ENCODE measurements at places on chromosomes 12 and 14.

GRCh38 chr12:41302979-41303403 is 114.9 kb downstream of the PDZRN4 start:
- DNase-seq = no peak

GRCh38 chr14:20998674-20999366 is at the start of gene SLC39A2:
TSS of gene SLC39A2 (plus strand) at chr14:20999293. CDS start at chr14:20999447, 154 bp downstream.
- DNase-seq = peak; percentile 70

DNA sequence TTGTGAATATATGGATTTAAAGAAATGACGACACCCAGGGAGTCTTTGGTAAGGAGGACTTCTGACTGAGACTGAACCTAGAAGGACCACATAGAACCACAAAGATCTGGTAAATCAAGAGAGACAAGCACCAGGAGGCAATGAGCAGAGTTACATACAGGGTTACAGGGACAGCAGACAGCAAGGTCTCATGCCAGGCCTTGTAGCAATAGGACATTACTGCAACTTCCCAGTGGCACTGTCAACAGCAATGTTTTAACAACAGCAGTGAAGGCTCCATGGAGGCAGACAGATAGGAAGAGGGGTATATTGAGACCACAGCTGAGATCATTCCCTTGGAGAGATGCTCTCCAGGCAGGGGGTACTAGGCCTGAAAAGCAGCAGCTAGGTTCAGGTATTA is 18.5 kb downstream of the CPNE8 start:
- DNase-seq = no peak

GRCh38 chr14:90137807-90138206 is 76.0 kb downstream of the KCNK13 start:
- DNase-seq = peak; percentile 54

DNA sequence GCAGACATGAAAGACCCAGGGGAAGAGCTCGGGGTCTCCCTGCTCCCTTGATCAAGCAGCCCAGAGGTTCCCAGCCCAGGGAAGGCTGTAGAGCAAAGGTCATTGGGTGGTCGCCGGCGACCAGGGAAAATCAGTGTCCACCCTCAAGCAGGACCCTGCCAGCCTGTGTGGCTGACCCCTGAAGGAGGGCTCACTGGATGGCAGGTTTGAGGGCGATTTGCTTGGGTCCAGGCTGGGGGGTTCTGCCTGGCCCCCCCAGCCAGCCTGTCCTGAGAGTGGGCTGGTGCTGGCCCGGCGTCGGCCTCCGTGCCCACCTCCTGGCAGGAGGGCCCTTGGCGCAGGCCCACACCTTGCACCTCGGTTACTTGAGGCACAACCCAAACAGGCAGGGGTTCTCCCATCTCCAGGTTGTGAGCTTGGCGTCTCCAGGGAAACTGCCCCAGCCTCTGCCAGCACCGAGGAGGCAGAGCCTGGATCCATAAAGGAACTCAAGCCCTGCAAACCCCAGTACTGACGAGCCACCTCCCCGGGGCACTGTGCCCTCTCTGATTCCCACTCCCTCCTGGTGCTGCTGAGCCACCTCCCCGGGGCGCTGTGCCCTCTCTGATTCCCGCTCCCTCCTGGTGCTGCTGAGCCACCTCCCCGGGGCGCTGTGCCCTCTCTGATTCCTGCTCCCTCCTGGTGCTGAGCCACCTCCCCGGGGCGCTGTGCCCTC is 329.0 kb upstream of the SFSWAP start:
- DNase-seq = no peak

DNA sequence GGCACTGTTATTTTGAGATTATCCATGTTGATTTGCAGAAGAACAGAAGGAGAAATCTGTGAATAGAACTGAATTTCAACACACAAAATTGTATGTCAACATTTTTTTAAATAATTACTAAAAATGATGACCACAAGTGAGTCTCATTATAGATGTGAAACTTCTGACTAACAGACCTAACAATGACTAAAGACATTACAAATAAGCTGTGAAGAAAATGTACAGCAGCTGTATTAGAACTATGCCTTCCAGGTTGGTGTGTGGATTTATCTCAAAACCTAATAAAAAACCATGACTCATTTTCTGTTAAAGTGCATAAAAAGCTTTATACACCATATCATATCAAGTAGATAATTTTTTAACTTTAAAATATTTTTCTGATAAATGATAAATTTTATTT is 22.5 kb upstream of the FOXG1 start:
- DNase-seq = no peak

DNA sequence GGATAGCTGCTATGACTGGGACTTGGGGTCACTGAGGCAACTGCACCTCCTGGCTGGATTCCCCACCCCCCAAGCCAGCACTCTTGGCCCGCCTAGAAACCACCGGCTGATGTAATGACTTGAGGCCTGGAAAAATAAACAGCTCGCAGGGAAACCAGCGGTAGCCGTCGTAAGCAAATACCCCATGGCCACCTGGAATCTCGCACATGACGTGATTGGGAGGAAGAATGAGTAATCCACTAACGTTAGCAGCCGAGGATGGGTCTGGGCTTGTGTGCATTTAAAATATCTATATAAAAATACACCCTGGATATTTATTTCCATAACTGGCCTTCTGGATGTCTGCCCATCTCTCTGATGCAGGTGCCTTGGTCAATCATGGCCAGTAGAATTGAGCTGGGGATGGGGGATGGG is 120.1 kb downstream of the SMOC1 start:
- DNase-seq = peak; percentile 29

GRCh38 chr14:82047777-82048470 is 514.3 kb upstream of the SEL1L start:
- DNase-seq = no peak

GRCh38 chr12:94769776-94770759 is 119.7 kb upstream of the TMCC3 start:
- DNase-seq = no peak

GRCh38 chr12:127503246-127503645 is 763.7 kb upstream of the TMEM132C start:
- DNase-seq = no peak

GRCh38 chr12:67798768-67799167 is 150.2 kb downstream of the DYRK2 start:
- no peak for DNase-seq

- peak; percentile 53 for DNase-seq
Observed at GRCh38 chr12:21305661-21306060, 29.1 kb downstream of the SLCO1A2 start.

DNA sequence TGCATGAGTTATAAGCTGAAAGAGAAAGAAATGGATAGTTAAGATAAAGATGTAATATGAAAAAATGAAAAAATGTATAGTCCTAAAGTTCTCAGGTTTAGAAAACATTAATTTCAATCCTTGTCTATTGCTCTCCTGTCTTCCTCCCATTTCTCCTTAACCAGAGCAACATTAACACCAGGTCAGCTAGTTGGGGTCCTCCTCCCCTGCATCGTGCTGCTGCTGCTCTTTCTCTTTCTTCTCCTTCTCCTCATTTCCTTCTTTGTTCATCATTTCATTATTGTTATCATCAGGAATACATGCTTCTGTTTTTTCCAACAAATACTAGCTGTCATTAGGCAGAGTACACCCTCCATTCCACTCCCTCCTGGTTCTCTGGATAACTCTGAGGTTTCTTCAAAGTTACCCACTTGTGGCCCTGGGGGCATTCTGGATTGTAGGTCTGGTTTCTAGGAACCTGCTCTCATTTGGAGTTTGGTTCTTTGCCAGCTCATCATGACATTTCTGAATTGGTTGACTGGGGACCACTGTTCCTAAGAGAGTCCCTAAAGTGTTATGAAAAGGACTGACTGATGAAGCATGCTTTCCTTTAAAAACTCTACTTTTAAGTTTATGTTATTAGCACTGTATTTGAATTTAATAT is 17.0 kb downstream of the ACSS3 start:
- DNase-seq = peak; percentile 6

DNA sequence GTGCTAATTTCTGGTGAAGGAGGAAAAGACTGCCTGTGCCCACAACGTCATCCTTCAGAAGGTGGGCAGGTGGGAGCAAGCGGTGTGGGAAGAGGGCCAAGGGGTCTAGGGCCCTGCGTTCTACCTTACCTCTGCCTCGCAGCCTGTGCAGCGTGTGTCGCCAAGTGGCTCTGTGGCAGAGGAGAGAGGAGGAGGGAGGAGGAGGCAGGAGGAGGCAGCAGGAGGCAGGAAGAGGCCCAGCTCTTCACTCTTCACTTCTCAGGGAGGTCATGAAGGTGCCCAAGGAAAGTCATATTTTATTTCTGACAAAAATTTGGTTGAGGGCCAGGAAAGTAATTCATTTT is 177.9 kb downstream of the MYRFL start:
- no peak for DNase-seq

GRCh38 chr12:59240048-59240447 is 319.7 kb upstream of the LRIG3 start:
- no peak for DNase-seq

GRCh38 chr14:91004987-91005386 is 55.5 kb downstream of the RPS6KA5 start:
- DNase-seq = no peak

GRCh38 chr14:98348505-98348904 is 923.5 kb downstream of the BCL11B start:
- DNase-seq = no peak

DNA sequence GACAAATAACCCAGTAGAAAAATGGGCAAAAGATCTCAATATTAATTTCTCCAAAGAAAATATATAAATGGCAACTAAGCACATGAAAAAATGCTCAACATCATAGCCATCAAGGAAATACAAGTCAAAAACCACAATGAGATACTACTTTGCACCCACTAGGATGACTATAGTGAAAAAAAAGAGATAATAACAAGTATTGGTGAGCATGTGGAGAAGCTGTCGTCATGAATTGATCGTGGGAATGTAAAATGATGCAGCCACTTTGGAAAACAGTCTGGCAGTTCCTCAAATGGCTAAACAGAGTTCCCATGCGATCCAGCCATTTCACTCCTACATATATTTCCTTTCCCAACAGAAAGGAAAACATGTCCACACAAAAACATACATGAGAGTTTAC is 18.1 kb downstream of the JDP2 start:
- DNase-seq = no peak

GRCh38 chr12:25200703-25201102 is 5.7 kb downstream of the ETFRF1 start:
- peak; percentile 61 for DNase-seq

GRCh38 chr14:75200451-75200850 is 24.0 kb upstream of the TMED10 start:
- DNase-seq = no peak

GRCh38 chr14:56004786-56005185 is 113.4 kb upstream of the PELI2 start:
- DNase-seq = peak; percentile 19

GRCh38 chr12:67413577-67413976 is 144.4 kb downstream of the CAND1 start:
- DNase-seq = peak; percentile 24

GRCh38 chr14:106302661-106303060 is 776.3 kb downstream of the TMEM121 start:
- no peak for DNase-seq

DNA sequence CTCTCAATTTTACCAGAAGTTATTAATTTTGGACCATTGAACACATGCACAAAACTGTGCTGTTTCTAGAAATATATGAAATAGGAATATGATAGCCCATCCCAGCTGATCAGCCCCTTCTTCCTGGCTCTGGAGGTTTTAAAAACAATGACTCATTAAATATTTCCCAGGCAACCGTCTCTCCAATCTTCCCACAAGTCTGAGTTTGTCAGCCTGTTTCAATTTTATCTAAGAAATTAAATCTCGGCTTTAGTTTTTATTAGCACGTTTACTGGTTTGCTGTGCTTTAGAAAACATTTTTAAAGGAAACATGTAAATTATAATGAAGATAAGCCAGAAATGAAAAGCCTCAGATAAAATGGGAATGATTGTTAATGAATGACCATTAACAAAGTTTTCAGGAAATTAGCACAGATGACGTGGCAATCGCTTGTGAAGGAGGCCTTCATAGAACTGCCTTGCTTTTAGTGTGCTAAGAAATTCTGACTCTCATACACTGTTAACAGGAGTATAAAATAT is 89.3 kb upstream of the RAP1B start:
- DNase-seq = peak; percentile 78

GRCh38 chr14:99287269-99287942 is 15.4 kb upstream of the BCL11B start:
- no peak for DNase-seq

DNA sequence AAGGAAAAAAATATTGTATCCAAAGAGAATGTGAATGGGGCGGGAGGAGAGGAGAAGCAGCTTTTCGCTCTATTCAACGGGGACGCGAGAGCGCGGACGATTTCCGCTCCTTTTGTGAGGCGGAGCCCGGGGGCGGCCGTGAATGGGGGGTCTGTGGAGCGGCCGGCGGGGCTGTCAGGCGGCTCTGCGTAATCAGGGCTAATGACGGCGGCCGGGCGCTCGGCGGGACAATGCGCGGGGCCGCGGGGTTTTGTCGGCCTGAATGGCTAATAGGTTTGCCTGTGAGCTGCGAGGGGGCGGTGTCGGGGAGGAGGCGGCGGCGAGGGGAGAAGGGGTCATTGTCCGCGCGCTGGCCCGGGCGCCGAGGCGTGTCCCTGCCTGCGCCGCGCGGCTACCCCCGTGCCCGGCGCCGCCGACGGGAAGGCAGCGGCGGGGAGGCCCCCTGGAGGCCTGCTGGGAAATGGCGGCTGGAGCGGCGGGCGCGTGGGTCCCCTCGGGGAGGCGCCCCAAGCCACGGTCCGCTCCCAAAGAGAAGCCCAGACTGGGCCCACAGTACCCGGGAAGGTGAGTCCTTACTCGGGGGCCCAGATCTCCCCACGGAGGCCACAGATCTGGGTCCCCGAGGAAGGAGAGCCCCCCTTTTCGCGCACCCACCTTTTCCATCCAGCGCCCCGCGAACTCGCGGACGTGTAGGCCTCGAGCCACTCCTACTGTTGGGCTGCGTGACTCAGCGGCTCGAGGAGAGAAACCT is 6.0 kb downstream of the SIX6 start:
- peak; percentile 16 for DNase-seq

GRCh38 chr12:71639341-71639760 is 24.3 kb downstream of the ZFC3H1 start:
- peak; percentile 13 for DNase-seq

DNA sequence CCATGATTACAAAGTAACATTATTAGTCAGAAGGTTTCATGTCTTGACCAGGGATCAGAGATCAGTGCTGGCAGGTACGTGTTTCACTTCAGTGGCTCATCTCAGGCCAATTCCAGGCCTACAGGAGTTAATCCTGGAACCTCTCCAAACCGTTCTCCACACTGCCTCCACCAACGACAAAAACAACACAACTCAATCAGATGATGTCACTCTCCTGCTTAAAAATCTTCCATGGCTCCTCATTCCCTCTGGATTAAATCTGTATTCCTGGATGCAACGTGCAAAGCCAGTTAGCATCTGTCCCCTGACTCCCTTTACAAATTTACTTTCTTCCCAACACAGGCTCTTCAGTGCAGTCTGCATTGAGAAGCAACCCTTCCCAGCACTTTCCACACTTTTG is 34.3 kb upstream of the TXNRD1 start:
- DNase-seq = peak; percentile 43

DNA sequence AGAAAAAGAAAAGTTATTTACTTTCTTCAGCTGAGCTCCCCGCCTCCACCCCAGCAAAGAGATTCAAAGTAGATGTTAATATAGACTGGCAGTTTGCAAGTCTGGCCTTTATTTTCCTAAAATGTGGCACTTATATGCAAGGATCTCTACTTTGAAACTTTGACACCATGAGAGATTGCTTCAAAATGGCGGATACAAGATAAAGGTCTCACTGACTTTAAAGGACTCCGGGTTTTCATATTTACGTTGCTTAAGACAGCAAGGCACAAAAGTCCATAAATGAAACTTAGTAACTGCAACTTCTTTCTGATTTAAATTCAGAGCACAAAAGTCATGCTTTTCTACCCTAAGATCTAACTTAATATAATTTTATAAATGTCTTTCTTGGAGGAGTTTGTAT is 3.5 kb downstream of the OTX2 start:
- DNase-seq = no peak

All from EL (cell line).